ENCODE measurements at places on chromosomes 6 and 20. TPM values are rescaled to one million over a fixed set of nuclear protein-coding genes. Genes with fewer than 3 reads are reported as not detected.

Gene PAK5
- not detected for total RNA-seq

Gene CABLES2
- 1.5 TPM for total RNA-seq

Gene STX11
- total RNA-seq: 6.3 TPM

Gene CBLN4
- not detected for total RNA-seq

Gene JARID2
- total RNA-seq: 3.4 TPM

DNA sequence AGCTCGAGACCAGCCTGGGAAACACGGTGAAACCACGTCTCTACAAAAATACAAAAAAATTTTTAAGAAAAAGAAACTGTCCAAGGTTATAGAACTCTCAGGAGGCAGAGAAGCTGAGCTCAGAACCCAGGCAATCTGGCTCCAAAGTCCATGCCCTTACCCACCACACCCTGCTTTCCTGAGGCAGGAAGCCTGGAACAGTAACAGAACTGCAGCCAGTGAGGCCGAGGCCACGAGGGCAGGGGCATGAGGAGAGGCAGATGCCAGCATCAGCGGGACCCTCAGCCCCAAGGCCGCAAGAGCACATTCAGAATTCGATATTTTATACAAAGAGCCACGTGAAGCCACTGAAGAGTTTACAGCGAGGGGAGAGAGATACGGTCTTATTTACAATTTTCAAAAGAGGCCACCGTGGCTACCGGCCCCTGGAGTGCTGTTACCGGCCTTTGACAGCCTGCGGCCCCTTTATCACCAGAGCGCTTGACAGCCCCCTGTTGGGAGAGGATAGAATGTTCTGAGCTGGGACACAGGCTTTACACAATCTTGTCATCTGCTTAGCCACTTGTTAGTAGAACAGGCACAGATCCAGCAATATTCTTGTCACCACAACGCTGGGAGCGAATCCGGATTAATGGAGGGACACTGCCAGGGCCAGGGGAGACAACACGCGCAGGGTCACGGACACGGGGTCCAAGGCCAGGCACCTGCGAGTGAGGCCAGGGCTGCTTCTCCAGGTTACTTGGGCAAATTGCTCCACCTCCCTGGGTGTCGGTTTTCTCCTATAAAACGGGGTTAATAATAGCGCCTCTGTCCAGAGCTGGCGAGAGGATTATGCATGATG is 5.6 kb downstream of the SPATA2 start:
- no peak overlapping the region for H3K4me3 ChIP-seq
- H3K27me3 ChIP-seq: no peaks in the 10 kb centered on the region
- H3K27ac ChIP-seq: peak overlapping the region; percentile 86
- DNase-seq: peak; percentile 77

DNA sequence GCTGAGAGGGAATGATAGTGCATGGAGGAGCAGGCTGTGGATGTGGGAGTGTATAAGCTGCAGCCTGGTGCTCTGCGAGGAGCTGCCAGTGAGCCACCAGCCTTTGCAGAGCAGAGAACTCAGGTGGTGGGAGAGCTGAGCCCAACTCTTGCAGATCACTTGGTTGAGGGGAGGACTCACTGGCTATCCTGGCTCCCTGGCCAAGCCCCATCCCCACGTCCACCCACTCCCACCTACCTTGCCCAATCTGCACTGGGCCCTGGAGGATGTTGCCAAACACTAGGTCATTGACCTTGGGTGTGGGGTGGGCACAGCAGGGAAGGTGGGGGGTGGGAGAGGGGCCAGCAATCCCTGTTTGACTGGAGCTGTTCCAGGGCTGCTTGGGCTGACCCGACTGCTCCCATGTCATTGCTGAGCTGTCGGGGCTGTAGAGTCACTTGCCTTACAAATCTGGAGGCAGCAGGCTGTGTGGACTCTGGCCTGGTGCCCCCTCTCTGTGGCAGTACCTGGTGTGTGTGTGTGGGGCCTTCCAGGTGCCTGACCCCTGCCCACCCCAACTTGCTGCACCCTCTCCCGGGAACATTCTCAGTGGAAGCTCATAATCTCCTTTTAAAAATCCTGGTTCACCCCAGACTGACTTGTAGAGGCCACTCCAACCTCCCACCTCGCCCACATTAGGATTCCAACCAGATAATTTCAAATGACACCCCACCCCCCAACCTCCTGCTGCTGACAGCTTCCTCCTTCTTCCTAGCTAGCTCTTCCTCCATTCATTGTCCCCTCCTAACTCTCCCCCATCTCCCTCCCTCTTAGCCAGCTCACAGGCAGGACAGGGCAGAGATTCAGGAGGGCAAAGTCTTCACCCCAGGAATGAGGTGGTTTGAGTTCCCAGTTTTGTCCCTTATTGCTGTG is 162.3 kb downstream of the MRPL14 start:
- H3K36me3 ChIP-seq: no peaks in the 10 kb centered on the region
- H3K27me3 ChIP-seq: no peaks in the 10 kb centered on the region
- no peak overlapping the region for H3K27ac ChIP-seq
- H3K4me3 ChIP-seq: no peak overlapping the region
